ENCODE measurements at places on chromosomes 2 and 18. TPM values are rescaled to one million over a fixed set of nuclear protein-coding genes. Genes with fewer than 3 reads are reported as not detected.

Gene CD8A
- total RNA-seq: not detected

Gene TCF7L1
- total RNA-seq: 8.3 TPM

Gene TDRD15
- not detected for total RNA-seq

Gene KCNE4
- total RNA-seq: under 0.01 TPM

Measured in vein endothelial cell (primary cell).